ENCODE measurements at places on chromosomes 1 and 21.

DNA sequence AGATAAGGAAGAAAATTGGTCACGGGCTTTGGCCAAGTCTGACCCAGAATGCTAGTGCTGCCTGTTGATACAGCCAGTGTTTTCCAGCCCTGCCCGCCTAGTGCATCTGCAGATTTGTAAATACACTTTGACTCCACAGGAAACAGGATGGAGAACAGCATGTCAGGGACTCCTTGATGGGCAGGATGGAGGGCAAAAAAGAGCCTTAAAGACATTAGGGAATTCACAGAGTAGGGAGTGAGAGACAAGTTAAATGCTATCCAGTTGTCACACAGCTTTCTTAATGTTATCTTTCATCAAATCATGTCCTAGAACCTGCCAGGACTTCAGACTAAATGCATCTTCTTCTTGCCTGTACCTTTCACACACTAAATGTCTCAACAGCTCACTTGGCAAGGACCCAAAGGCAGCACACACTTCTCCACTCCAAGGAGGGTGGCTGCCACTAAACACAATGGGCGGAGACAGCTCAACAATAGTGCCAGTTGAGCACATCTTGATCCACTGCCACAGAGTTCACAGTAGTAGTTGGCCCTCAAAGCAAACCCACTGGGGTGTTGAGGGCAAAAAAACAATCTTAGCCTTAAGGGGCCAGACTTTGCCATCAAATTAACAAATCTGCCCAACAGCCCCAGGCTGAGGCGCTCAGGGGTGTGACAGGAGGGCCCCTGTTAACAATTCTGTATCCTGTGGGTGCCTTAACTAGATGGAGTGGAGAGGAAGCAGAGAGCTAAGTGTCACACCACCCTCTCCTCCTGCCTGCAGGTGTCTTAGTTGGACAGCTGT, 2.7 kb downstream of the HIVEP3 start:
- no peak for DNase-seq

GRCh38 chr1:23100074-23100748, 68.4 kb downstream of the LUZP1 start:
- DNase-seq, result no peak

GRCh38 chr1:82836213-82836972, 1035.7 kb downstream of the ADGRL2 start:
- DNase-seq, result no peak

DNA sequence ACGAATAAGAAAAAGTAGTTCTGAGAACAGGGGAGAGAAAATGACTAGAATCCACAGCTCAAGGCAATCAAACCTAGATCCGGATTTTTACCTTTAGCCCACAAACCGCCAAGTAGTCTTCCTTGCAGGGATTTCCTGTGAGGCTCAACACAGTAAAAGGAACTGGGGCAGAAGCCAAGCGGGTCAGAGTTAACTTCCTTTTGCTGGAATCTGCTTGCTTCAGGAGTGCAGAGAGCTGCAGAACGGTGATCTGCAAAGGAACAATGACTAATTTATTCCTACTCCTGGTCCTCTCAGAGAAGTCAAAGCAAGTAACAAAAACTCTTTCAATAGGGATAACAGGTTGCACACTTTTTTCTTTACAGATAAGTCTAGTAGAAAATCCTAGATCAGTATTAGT, 53.4 kb downstream of the UBR4 start:
- DNase-seq, result no peak

GRCh38 chr1:156401041-156401574, 32.1 kb downstream of the RHBG start:
- no peak for DNase-seq

DNA sequence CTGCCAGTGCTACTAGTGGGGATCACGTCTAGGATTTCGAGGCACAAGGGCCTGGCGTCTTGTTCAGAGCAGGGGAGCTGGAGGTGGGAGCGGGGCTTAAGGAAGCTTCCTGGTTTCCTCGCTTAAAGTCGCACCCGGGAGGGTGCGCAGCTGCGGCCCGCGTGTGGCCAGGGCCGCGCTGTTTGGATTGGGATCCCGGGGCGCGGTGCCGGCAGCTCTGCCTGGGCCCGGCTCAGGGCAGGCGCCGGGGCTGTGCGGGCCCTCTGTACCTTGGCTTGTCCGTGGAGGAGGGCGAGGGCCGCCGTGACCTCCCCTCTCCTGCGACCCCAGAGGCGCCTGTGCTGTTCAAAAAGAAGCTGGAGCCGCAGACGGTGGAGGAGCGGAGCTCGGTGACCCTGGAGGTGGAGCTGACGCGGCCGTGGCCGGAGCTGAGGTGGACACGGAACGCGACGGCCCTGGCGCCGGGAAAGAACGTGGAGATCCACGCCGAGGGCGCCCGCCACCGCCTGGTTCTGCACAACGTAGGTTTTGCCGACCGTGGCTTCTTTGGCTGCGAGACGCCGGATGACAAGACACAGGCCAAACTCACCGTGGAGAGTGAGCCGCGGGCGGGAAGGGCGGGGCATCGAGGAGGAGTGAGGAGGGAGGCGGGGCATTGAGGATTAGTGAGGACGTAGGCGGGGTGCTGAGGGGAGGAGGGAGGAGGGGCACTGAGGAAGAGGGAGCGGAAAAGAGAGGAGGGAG, 67.8 kb downstream of the OBSCN start:
- DNase-seq, result peak; percentile 90
